ENCODE measurements at places on chromosomes 7 and 10.
A peak's percentile ranks its signal among the peaks of the same experiment; 100 is the strongest.

GRCh38 chr7:92763636-92764423, 72.5 kb downstream of the CDK6 start:
- no peak for DNase-seq

- no peak for DNase-seq
These were observed 1.3 kb downstream of the GUSB start for GRCh38 chr7:65980478-65981250.

DNA sequence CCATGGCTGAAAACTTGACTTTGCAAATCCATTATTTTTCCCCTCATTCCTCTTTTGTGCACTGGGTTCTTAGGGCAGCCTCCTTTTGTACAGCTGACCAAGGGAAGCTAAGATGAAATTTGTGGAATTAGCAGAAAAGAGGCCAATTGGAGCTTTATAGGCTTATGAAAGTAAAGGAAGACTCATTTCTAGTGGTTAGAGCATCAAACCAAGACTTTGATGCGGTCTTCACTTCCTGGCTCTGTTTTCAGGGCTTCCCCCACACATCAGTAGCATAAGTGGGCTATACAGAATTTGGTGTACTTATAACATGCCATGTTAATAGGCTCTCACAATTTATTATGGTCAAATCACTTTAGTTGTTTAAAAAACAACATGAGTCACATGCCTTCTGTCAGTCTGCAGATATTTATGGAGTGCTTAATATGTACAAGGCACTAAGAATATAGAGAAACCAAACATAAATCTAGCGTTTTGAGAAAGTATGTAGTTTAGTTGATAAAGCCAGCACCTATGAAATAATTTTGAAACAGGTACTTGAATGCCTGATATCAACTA, 5.7 kb downstream of the AUTS2 start:
- no peak for DNase-seq

GRCh38 chr7:97868788-97869187, 3.4 kb downstream of the ASNS start:
- no peak for DNase-seq

GRCh38 chr10:102313221-102313896, 68.0 kb downstream of the GBF1 start:
- no peak for DNase-seq

- no peak for DNase-seq
These were observed 141.6 kb upstream of the NPS start for GRCh38 chr10:127407551-127407950.

DNA sequence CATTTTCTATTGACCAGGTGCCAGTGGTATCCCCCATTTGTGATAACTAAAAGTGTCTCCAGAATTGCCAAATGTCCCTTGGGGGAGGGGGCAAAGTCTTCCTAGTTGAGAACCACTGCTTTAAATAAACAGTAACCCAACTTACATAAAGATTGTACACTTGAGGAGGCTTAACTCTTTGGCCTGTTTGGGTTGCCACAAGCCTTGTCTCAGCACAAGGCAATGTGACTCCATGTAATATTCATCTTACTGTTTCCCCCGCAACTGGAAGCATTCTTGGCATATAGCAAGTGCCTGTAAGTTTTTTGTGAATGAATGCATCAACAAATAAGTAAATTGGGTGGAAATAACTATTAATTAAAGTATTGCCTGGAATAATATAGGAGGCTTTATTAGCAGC, 108.3 kb downstream of the ANK3 start:
- no peak for DNase-seq

- no peak for DNase-seq
These were observed 112.2 kb downstream of the ADARB2 start for GRCh38 chr10:1625079-1625478.

DNA sequence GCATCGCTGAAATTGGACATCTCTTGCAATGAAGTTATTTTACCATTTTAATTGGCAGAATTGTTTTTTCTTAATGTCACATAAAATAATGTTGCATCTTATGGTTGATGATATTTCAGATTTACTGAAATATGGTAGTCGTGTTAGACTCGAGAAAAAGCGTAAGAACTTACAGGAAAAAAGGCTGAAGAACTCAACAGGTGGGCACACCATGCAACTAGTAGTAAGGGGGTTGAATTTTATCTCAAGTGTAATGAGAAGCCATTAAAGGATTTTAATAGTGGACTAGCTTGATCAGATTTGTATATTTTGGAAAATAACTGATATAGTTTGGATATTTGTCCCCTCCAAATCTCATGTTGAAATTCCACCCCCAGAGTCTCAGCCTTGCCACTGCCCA, 41.1 kb downstream of the MSRB2 start:
- DNase-seq = no peak

DNA sequence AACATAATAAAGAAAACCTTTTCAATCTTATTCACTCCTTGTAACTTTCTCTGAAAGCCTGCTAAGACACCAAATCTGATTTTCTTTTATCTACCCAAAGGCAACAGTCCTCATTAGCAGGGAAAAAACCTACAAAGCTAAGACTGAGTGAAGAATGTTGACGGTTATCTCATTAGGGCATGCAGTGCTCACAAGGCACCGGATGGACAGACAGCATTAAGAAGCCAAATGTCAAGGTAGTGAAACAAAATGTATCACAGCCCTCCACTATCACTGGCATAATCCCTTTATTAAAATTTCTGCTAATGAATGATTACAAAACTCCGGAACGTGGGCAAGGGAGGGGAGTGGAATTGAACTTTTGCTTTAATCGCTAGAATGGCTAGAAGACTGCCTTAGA, 442.8 kb downstream of the NEBL start:
- DNase-seq = no peak

- no peak for DNase-seq
These were observed 58.2 kb upstream of the SLC25A13 start for GRCh38 chr7:96380111-96380512.

DNA sequence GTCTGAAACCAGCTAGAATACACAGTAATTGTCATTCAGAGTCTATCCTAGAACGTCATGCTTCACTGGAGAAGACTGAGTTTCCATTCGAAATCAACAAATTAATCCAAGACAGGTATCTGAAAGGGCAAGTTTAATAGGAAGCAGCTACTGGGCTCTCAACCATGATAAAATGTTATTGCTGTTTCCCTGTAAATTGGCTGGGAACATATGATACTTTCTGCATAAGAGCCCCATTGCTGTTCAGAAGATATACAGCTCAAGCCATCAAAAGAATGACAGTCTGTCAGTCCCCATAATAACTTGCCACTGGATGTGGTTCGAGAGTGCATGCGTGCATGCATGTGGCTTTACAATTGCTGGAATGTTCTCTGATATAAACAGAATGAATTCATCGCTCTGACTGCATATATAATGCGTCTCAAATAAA, 129.0 kb downstream of the HIBADH start:
- no peak for DNase-seq

DNA sequence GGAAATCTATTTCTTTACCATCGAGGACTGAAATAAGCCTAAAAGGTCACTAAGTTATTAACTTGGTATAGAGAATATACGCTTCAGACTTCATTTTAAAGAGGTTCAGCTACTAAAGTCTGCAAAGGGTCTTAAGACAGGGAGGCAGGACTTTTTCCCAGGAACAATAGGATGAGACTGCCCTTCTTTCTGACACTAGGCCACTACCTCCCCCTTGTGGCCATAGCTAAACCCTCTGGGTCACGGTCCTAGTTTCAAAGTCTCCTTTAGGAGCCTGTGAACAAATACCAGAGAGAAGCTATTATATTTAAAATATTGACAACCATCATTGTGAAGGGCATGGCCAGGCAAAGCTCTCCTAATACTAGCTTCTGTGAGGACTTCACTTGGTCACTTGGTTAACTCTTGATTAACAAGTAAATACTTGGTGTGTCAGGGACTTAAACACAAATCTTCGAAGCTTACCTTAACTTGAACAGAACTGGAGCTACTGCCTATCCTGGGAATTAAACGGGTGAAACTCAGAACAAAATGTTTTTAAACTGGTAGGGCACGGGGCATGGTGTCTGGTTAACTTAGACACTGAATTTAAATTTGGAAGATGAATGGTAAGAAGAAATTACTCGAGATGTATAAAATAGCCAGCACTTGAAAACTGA, 75.6 kb downstream of the CCDC6 start:
- DNase-seq = peak; percentile 80

GRCh38 chr7:95599069-95599468, 2.8 kb upstream of the PDK4 start:
- no peak for DNase-seq

GRCh38 chr7:41029072-41029499, 673.8 kb downstream of the INHBA start:
- no peak for DNase-seq

DNA sequence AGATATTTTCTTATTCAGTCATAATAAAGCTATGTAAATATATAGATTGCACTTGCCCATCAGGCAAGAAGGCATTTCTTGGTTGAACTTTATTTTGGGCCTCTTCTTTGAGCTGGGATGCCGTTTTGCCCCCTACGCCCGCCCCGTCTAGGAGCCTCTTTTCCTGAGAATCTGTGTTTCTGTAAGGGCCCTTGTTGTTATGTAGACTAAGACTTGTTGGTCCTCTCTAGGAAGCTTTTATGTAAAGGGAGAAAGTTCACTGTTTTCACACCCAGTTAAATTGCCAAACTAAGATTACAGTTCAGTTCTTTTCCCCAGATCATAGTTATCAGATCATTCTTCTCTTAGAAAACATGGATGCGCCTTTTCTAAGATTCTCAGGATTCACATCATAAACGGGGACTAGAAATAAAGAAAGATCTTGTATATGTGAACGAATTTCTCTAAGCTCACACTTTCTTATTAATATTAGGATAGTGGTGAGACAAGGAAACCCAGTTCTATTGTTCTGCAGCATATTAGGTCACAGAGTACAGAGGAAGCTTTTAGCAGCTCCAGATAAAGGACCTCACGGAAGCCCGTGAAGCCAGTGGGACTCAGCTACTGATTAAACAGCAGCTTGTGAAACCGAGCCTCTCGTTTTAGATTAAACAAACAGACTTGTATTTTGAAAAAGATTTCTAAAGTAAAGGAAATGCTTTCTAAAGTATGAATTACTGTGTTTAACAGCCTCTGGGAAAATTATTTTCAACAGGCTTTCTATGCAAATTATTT, 3.8 kb downstream of the LMTK2 start:
- no peak for DNase-seq

GRCh38 chr10:5840314-5841307, 27.4 kb upstream of the GDI2 start:
- DNase-seq = no peak

- DNase-seq = no peak
These were observed 20.6 kb upstream of the VPS41 start for GRCh38 chr7:38929460-38930171.

DNA sequence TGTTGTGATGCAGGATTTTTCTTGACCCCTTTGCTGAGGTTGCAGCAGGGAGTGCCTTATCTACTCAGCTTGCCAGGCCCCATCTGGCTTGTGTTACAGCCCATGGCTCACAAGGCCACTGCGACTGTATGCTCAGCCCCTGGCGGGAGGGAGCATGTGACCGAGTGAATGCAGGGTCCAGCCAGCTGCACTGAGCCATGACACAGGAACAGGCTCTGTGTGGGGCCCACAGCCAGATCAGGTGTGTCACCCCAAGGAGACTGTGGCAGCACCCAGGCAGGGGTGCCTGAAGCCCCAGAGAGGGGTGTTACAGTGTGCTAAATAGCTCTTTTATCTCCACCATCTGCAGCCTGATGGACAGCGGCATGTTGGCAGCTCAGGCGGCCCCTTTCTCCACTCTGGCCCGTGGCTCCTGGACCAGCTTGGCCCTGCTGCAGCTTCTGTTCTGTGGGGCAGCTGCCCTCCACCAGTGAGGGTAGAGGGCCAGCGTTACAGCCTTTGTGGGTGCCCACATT, 2.6 kb upstream of the PCBD1 start:
- no peak for DNase-seq

DNA sequence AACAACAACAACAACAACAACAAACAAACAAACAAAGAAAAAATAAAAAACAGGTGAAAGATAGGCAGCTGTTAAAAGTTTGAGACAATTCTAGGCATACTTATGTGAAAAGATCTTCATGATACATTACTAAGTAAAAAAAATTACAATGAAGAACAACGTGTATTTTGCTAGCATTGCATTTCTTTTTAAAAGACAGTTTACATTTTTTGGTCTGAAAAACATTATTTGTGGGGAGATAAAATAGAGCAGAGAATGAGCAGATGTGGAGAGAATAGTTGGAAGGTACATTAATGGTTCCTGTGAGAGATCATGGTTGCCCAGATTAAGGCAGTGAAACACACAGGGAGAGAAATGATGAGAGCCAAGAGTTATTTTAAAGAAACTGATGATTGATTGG, 210.2 kb upstream of the MKLN1 start:
- DNase-seq = no peak

- DNase-seq = no peak
These were observed 8.0 kb downstream of the CDHR1 start for GRCh38 chr10:84202349-84202748.

- peak; percentile 85 for DNase-seq
These were observed 57.2 kb downstream of the FAM171A1 start for GRCh38 chr10:15313843-15314242.

GRCh38 chr7:97982647-97983046, 7.3 kb downstream of the OCM2 start:
- no peak for DNase-seq

GRCh38 chr10:122234416-122234815, 36.7 kb upstream of the BTBD16 start:
- DNase-seq = no peak

- no peak for DNase-seq
These were observed 10.3 kb downstream of the PI4K2A start for GRCh38 chr10:97650726-97651125.

DNA sequence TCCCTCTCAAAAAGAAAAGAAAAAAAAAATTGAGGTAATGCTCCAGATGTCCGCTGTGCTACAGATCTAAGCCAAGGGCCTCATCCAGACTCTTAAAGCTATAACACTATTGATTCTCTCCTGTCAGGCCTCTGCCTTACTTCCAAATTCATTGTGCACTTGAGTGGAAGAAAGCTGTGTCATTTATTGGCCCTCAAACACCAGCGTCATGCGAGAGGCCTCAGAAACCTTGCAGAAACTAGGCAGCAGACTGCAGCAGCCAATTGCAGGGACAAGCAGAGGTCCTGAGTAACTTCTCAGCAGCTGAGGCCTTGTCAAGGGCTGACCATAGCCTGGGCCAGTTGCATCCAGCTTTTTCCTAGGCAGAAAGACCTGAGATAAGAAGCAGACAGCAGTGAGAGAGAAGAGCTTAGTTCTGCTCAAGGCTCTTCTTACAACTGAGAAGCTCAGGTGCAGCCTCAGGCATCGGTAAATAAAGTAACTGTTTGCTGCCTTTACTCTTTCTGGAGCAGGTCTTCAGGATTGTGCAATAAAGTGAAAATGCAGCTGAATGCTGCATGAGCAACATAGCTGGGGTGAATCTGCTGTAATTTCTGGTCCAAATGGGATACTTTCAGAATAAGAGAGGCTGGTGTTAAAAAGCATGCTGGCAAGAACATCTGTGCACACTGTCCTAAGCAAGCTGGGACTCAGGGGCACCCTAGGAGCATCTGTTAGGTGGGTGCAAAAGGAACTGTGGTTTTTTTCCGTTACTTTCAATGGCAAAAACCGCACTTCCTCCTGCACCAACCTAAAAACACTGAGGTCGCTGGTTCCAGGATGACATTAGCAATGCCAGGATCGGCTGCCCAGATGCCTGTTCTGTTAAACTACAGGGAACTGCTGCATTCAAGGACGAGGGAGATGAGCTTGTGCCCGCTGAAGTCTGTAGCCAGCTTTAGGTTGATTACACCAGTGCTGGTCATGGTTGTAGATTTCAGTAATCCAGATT, 181.8 kb upstream of the PFKP start:
- DNase-seq = no peak

GRCh38 chr10:48282829-48283228, 8.3 kb upstream of the FRMPD2 start:
- no peak for DNase-seq

- no peak for DNase-seq
These were observed 61.2 kb downstream of the PRKAR2B start for GRCh38 chr7:107105591-107106245.
